ENCODE measurements at places on chromosomes 16 and 17.

- no peak for DNase-seq
These were observed 232.9 kb downstream of the UTP18 start for GRCh38 chr17:51493206-51493605.

- DNase-seq = no peak
These were observed 6.6 kb downstream of the PLEKHH3 start for GRCh38 chr17:42669977-42670788.

DNA sequence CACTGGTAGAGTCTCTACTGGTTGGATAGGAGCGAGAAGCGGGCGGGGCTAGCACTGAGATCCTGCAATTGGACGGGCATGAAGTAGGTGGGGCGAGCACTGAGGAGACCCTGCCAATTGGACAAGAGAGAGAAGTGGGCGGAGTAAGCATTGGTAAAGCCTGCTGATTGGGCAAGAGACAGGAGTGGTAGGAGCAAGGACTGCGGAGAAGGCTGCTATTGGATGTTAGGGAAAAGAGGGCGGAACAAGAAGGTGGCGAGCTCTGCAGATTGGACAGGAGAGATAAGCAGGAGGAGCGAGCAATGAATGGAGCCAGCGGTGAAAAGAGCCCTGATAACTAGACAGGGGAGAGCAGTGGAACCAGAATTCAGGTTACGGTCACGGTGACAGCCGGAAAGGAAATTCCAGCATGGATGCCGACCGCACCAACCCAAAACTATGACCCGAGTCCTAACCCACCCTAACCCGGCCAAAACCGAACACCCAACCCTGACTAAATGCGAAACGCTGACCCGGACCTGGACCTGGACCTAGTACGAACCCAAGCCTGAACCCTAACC lies 4.8 kb downstream of the SCGB1C2 start:
- peak; percentile 40 for DNase-seq

DNA sequence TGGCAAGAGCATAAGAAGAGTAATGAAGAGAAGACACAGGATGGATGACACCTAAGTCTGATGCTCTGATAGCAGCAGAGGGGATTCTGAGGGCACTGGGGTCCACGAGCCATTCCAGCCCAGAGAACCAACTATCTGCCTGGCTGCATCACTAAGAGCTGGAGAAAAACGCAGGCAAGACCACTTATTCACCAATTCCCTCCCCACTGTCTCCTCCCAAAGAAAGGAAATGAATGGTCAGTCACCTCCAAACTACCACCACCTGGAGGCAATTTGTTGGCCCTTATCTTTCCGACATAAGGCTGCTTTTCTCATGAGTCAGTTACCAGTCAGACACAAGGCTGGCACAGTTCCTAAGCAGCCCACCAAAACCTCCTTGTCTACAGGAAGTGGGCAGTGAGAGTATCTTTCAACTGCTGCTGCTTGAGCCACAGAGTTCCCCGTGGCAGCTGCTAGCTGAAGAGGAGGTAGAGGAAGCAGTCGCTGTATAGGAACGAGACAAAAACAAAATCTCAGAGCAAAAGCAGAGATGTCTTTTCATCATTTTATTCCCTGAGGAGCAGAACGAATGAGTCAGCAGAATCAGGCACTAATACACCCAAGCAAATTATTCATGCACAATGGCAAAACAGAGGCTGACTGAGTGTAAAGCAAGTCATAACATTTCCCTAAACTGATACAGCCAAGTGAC lies 111.1 kb downstream of the SMG6 start:
- peak; percentile 95 for DNase-seq

DNA sequence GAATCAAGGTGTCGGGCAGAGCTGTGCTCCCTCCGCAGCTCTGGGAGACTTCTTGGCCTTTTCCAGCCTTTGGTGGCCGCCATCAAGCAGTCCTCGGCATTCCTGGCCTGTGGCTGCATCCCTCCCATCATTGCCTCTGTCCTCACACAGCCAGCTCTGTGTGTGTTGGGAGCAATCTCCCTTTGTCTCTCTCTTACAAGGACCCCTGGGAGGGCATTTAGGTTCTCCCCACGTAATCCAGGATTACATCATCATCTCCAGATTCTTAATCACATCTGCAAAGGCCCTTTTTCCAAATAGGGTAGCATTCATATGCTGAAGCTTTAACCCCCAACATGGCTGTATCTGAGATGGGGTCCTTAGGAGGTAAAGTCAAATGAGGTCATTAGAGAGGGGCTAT lies 4.1 kb upstream of the DNAH17 start:
- no peak for DNase-seq

GRCh38 chr17:47883589-47884426 lies 12.2 kb upstream of the SP2 start:
- DNase-seq = no peak

DNA sequence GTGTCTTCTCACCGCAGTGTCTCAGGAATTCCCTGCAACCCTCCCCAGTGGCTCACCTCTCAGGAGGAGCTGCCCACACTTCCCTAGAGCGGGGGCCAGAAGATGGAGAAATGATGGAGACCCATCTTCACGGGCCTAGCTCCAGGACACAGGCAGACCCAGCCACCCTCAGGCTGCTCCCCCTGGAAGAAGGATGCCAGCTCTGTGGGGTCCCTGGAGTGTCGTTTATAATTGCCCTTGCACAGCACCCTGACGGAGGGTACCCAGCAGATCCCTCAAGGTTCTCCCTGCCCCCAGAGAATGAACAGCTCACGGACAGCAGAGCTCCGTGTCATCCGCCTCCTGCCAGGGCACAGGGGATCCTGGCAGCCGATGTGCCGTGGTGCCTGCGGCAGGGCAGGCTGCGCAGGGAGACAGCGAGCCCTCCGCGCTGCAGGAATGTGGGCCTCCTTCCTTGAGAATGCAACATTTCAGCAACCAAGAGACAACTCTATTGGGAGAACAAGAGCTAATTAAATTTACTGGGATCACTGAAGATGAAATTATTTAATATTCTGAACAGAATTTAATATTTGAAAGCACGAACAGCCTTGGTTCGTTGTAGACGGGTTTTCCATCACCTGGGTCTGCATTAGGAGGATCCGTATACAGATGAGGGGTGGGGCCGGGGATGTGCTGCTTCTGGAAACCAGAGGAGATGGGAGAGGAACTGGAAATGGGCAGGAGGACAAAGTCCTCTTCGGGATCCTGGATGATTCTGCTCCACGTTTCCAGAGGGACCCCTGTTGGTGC lies 21.0 kb upstream of the RBFOX3 start:
- DNase-seq = no peak

DNA sequence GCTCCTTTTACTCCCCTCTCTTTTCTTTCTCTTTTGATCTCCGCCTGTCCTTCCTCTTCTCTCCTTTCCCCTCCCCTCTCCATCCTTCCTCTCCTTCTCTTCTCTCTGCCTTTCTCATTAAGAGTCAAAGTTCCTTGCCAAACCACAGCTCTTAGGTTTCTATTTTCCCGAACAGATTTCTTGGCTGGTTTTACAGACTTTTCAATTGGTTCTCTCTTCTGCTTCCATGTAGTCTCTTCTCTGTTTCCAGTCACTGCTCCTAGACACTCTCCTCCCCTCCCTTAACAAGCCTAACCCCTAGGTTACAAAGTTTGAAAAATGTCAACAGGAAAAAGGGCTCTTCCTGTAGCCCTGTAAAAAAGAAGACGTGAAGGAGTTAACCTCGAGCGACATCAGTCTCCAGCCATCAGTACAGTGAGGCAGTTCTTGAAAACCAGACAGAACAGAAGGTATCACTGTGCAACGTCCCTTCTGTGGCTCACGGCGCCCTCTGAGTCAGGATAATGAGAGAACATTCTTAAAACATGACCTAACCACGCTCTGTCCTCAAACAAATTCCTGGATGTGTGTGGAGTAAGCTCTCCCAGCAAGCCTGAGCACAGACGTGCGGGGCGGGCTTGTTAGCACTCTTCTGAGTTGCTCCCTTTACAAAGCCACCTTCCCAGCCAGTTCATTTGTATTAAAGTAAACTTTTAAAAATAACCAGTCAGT lies 11.6 kb upstream of the MARCHF10 start:
- DNase-seq = peak; percentile 97

- DNase-seq = no peak
These were observed 48.8 kb downstream of the RMI2 start for GRCh38 chr16:11393861-11394592.

GRCh38 chr16:20865420-20866131 lies 34.6 kb downstream of the DCUN1D3 start:
- DNase-seq = peak; percentile 68

DNA sequence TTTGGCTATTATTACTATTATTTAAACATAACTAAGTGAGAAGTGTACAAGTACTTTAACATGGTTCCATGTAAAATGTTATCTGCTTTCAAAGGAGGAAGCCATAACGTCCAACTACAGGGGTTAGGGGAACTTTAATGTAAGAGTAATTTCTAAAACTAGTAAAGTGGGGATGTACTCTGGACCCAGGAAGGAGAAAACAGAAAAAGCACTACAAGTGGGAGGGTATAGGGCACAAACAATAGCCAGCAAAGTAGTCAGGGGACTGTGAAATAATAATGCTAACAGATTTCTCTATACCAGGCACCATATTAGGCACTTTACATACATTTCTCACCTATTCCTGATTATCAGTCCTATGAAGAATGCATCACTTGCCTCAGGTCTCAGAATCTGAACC lies 19.6 kb downstream of the USP31 start:
- no peak for DNase-seq

GRCh38 chr17:77449908-77450741 lies 309.4 kb downstream of the SEC14L1 start:
- DNase-seq = peak; percentile 65

GRCh38 chr17:31696703-31697325 lies 162.2 kb downstream of the COPRS start:
- DNase-seq = no peak

- no peak for DNase-seq
These were observed 2.1 kb upstream of the MMP2 start for GRCh38 chr16:55476625-55477533.

DNA sequence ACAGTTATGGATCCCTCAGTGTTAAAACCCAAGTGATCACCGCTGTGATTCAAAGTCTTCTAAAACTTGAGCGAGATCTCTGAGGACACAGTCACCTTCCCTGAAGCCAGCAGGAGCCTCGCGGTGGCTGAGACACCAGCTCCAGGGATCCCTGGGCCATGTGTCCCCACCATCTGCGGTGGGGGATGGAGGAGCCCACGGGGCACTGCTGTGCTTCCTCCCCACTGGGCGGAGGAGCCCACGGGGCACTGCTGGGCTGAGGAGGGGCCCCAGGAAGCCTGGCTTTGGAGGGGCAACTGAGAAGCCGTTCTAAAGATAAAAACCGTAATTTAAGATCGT lies 65.7 kb upstream of the METRNL start:
- DNase-seq = no peak

GRCh38 chr16:75197522-75198134 lies 9.3 kb downstream of the CTRB2 start:
- DNase-seq = no peak

GRCh38 chr16:67199011-67199807 lies at the start of gene ELMO3:
ELMO3 (plus strand) TSS chr16:67199131; CDS start chr16:67199327, 196 bp downstream.
- DNase-seq = no peak

- DNase-seq = peak; percentile 18
These were observed 12.5 kb upstream of the SREBF1 start for GRCh38 chr17:17849147-17849820.

DNA sequence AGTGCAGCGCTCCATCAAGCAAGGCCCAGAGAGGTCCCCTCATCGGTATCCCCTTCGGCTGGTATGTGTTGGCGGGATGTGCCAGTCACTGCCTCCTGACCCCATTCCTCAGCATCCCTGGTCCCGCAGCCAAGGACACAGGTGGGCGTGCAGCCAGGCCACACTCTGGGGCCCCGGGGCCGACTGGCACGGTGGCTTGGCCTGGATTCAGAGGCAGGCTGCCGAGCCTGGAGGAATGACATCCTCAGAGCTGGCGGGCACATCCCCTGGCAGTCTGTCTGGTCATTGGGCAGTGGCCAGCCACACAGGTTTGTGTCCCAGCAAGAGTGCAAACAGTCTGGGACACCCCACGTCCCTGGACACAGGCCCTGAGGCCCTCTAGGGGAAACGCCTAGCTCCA lies 111.1 kb downstream of the SDK2 start:
- no peak for DNase-seq

GRCh38 chr17:33786478-33786877 lies 468.6 kb upstream of the CCL2 start:
- no peak for DNase-seq

- peak; percentile 80 for DNase-seq
These were observed 19.7 kb downstream of the APPBP2 start for GRCh38 chr17:60506312-60506711.

DNA sequence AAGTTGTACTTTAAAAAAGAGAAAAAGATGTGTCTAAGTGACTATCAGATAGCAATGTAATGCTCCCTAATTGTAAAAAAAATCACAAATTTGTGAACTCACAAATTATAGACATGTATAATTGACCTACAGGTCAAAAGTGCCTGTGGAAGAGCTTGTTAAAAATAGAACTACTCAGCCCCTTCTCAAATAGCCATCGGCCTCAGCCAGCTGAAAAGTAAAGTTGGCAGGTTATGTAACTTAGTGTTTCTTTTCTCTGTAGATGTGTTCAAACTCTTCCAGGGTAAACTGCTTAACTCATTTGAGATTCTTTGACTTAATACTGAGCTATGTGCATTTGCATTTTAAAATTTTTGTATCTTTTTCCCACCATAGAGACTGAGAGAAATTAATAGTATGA lies 13.3 kb downstream of the AKTIP start:
- DNase-seq = no peak

GRCh38 chr17:57666201-57666870 lies 78.8 kb downstream of the CCDC182 start:
- DNase-seq = no peak

DNA sequence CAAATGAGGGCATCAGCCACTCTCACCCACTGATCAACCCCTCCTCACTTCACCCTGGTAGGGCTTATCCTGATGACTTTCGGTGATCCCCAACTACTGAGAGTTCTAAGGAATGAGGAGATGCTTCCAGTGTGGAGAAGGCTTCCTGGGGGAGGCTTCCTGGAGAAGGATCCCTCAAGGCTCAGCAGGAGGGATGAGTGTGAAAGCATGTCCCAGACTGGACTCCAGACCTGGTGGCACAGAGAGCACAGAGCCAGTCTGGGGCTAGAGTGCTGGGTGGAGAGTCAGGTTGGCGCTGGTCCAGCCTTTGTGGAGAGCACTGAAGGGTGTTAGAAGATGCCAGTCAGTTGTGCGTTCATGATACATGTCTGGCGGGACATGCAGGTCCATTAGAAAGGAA lies 53.7 kb downstream of the PLD6 start:
- peak; percentile 15 for DNase-seq

GRCh38 chr17:19876529-19877161 lies 8.9 kb upstream of the ULK2 start:
- DNase-seq = no peak

DNA sequence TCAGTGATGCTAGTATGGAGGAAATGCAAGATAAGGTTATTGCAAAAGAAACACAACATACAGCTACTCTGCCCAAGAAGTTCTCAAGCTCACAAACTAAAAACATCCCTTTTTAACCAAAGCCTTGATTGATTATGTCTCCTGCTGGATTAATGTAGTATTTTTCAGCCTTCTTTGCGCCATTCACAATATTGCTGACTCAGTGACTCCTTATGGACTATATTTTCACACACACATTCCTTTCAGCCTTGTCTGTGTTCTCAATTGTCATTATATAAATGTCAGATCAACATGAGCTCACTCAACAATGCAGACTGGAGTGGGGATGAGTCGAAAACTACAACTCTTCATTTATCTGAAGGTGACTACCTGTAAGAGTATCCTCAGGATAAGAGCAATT lies 579.3 kb upstream of the CDH8 start:
- DNase-seq = no peak

GRCh38 chr17:58317421-58318064 lies 11.1 kb downstream of the TSPOAP1 start:
- DNase-seq = peak; percentile 68

Data from HFFc6 (cell line).